Esophagus squamous epithelium (tissue), 5 donors: ENCODE measurements at places on chromosomes 5 and 9. TPM values are rescaled to one million over a fixed set of nuclear protein-coding genes. Genes with fewer than 3 reads are reported as not detected.

- no peak overlapping the region for H3K27ac ChIP-seq
- H3K27me3 ChIP-seq = no peaks in the 10 kb centered on the region
- no peak for DNase-seq
- no peaks in the 10 kb centered on the region for H3K4me1 ChIP-seq
- no peaks in the 10 kb centered on the region for H3K36me3 ChIP-seq
These were observed 24.4 kb downstream of the SMARCA2 start for GRCh38 chr9:2039294-2040180.

GRCh38 chr5:110544603-110545002, 181.9 kb downstream of the TMEM232 start:
- no peak overlapping the region for H3K27ac ChIP-seq
- H3K27me3 ChIP-seq = no peaks in the 10 kb centered on the region
- H3K36me3 ChIP-seq = no peaks in the 10 kb centered on the region
- no peak for DNase-seq
- H3K4me1 ChIP-seq = no peaks in the 10 kb centered on the region

DNA sequence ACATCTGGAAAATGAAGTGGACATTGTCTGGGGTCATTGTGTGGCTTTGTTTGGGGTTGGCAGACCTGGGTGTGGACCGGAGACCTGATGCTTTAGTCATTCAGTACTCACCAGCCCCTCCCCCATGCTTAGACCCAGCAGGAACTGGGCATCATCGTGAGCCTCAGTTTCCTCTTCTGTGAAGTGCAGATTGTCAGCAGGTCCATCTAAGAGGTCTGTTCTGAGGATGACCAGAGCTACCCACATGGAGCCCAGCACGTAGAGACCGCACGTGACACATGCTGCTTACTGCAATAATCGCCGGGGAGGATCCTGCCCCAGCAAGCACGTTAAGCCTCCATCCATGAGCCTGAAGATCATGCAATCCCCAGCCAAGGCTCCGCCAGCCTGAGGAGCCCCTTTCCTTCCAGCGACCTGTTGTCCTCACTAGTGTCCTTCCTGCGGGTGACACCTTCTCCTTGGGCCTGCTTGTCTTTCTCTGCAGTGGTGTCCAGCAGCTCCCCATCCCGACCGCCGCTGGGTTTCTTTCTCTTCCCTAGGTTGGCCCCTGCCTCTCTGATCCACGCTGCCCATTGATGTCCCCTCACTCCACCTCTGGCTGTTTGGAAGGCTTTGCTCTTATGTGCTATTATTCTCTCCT, 26.7 kb upstream of the IRX4 start:
- H3K36me3 ChIP-seq = no peaks in the 10 kb centered on the region
- H3K27me3 ChIP-seq = no peaks in the 10 kb centered on the region
- no peaks in the 10 kb centered on the region for H3K4me1 ChIP-seq

Gene PCDHA9
- total RNA-seq = not detected

Gene SLC6A7
- not detected for total RNA-seq

Gene RUFY1
- total RNA-seq = 58.2 TPM

- no peak for DNase-seq
- peak overlapping the region; percentile 65 for H3K27ac ChIP-seq
- no peaks in the 10 kb centered on the region for H3K36me3 ChIP-seq
- no peak overlapping the region for H3K4me3 ChIP-seq
- H3K27me3 ChIP-seq = no peaks in the 10 kb centered on the region
- no peaks in the 10 kb centered on the region for H3K4me1 ChIP-seq
These were observed 28.8 kb upstream of the DAB2IP start for GRCh38 chr9:121622387-121623203.

Gene PCDHB15
- 0.99 TPM for total RNA-seq

DNA sequence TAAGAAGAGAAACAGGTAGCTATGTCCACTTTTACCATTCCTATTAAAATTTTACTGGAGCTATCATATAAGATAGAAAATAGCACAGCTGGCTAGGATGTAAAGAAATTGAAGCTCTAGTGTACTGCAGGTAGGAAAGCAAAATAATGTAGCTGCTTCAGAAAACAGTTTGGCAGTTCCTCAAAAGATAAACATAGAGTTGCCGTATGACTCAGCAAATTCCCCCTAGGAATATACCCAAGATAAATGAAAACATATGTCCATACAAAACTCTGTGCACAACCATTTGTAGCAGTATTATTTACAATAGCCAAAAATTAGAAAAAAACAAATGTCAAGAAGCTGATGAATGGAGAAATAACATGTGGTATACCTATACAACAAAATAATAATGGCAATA, 64.6 kb upstream of the SHISAL2B start:
- H3K36me3 ChIP-seq = no peaks in the 10 kb centered on the region
- no peak for DNase-seq
- no peaks in the 10 kb centered on the region for H3K4me1 ChIP-seq
- no peak overlapping the region for H3K4me3 ChIP-seq
- H3K27ac ChIP-seq = no peak overlapping the region
- no peaks in the 10 kb centered on the region for H3K27me3 ChIP-seq

GRCh38 chr9:91659529-91660495, 236.2 kb upstream of the NFIL3 start:
- no peak overlapping the region for H3K4me3 ChIP-seq
- H3K36me3 ChIP-seq = no peaks in the 10 kb centered on the region
- no peak overlapping the region for H3K27ac ChIP-seq

Gene TMEM252
- not detected for total RNA-seq

DNA sequence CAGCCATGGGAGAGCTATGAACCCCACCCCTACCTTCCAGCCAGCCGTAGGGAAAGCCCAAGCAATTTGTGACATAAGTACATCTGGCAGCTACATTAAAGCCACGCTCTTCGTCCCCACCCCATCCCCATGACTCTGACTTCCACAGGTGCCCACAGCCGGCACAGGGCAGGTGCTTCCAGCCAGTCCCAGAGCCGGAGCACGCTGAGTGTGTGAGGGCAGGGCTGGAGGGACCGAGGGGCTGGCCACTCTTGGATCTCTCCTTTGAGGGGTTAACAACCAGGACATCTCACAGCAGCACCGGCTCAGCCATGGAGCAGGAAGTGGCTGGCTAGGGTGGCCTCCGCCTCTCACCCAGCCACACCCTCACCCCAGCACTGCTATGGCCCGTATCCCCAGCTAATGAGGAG, 2.4 kb upstream of the FAM78A start:
- peaks cover 41% of the 10 kb centered on the region for H3K4me1 ChIP-seq
- H3K36me3 ChIP-seq = no peaks in the 10 kb centered on the region
- H3K27me3 ChIP-seq = no peaks in the 10 kb centered on the region
- H3K4me3 ChIP-seq = no peak overlapping the region
- peak overlapping the region; percentile 85 for H3K27ac ChIP-seq

DNA sequence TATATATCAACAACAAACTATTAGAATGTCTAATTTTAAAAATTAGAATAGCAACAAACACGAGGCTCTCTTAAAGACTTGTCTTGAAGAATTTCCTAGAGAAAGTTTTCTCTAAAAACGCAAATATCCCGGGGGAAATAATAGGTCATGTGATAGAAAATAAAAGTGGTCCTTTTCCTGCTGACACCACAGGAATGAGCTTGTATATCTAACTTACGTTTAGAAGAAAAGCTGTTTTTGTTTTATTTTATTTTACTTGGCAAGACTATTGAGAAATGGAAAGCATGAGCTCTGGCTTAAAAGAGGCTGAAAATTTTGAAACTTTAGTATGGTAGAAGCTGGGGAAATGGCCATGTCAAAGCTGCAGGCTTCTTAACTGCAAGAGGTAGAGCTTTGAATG, 465.0 kb downstream of the AGTPBP1 start:
- no peak overlapping the region for H3K27ac ChIP-seq
- H3K4me3 ChIP-seq = no peak overlapping the region
- H3K36me3 ChIP-seq = no peaks in the 10 kb centered on the region
- H3K4me1 ChIP-seq = no peaks in the 10 kb centered on the region
- no peak for DNase-seq
- no peaks in the 10 kb centered on the region for H3K27me3 ChIP-seq

DNA sequence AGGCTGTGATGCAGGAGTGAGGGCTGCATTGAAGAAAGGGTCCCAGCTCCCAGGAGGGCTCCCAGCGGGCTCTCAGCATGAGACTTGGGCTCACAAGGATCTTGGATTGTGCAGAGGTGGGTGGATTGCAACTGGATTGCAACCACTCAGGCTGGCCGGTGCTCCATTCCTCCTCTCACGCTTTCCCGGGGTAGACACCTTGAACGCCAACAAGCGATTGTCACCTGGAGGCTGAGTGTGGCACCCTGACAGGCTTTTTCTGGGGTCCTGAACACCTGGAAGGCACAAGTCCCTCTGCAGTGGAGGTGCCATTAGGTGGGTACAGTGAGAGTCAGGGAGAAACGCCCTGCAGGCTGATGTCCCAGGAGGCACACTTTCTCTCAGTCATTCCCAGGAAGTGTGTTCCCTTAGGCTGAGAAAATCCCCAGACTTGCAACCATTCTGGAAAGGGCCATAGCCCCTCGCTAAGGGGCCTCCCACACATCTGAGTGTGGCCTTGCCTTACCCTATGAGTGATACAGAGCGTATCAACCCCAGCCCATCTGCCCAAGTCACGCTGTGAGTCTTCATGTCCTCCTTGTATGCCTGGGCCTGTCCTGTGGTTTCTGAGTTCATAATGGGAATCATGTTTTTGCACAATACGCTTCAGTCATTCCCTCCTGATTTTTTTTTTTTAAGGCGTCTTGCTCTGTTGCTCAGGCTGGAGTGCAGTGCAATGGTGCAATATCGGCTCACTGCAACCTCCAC, 488.1 kb downstream of the IRX1 start:
- no peaks in the 10 kb centered on the region for H3K4me1 ChIP-seq
- no peak overlapping the region for H3K27ac ChIP-seq
- DNase-seq = no peak
- H3K4me3 ChIP-seq = no peak overlapping the region

Gene PCDHAC2
- 2.2 TPM for total RNA-seq

DNA sequence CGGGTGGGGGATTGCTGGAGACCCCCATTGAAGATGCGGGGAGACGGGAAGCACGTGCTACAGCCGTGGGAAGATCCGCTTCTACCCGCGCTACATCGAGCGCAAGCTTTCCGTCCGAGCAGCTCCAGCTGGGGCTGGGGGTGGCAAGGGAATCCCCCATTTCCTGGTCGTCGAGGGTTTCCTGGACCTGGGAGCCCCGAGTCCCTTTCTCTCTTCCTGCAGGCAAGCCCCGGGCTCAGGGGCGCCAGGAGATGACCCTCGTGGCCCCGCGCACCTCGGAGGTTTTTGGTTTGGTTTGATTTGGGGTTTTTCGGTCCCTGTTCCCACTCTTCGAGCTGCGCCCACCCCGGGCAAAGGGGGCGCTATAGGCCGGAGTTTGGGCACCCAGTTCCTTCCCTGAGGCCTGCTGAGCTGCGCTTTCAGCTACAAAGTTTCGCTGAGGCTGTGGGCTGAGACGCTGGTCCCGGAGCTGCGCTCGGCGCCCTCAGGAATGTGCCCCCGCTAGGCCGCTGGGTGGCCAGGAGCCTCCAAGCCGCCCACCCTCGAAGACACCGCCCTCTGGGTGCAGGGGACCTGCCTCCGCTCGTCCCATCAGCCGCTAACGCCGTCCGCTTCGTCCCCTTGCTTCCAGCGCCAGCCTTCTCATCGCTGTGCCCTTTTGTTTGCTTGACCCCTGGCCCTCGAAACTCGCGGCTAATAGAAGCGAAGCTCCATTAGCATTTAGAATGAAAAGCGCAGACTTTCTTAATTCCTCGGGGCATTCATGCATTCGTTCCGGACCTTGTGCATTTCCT, 2.9 kb downstream of the NR4A3 start:
- H3K36me3 ChIP-seq = no peaks in the 10 kb centered on the region
- no peak overlapping the region for H3K27ac ChIP-seq
- DNase-seq = no peak
- peak overlapping the region; percentile 86 for H3K4me3 ChIP-seq

Gene TMC1
- 1.1 TPM for total RNA-seq

Gene DND1
- total RNA-seq = not detected

- H3K4me3 ChIP-seq = no peak overlapping the region
- DNase-seq = no peak
- H3K27me3 ChIP-seq = no peaks in the 10 kb centered on the region
- H3K36me3 ChIP-seq = no peaks in the 10 kb centered on the region
- H3K4me1 ChIP-seq = peaks cover 24% of the 10 kb centered on the region
These were observed 60.5 kb upstream of the IL6ST start for GRCh38 chr5:56055287-56055686.

- peaks cover 5% of the 10 kb centered on the region for H3K4me1 ChIP-seq
- H3K27me3 ChIP-seq = no peaks in the 10 kb centered on the region
- peak overlapping the region; percentile 7 for H3K27ac ChIP-seq
- H3K4me3 ChIP-seq = no peak overlapping the region
- no peak for DNase-seq
These were observed 132.9 kb upstream of the NR3C1 start for GRCh38 chr5:143536364-143536763.

- H3K4me3 ChIP-seq = no peak overlapping the region
- peaks cover 10% of the 10 kb centered on the region for H3K4me1 ChIP-seq
- H3K27ac ChIP-seq = no peak overlapping the region
- DNase-seq = no peak
- peaks cover 61% of the 10 kb centered on the region for H3K27me3 ChIP-seq
These were observed 7.0 kb downstream of the GFI1B start for GRCh38 chr9:132985489-132985888.
